Stimulated activated CD8-positive, alpha-beta memory T cell treated with anti-CD3 and anti-CD28 coated beads, Interleukin-15, amount 100 ng/mL, for 24 hours (primary cell): ENCODE measurements at places on chromosomes 3 and 15.

- no peak for DNase-seq
Measured at GRCh38 chr3:41362638-41363559, 163.6 kb downstream of the CTNNB1 start.

DNA sequence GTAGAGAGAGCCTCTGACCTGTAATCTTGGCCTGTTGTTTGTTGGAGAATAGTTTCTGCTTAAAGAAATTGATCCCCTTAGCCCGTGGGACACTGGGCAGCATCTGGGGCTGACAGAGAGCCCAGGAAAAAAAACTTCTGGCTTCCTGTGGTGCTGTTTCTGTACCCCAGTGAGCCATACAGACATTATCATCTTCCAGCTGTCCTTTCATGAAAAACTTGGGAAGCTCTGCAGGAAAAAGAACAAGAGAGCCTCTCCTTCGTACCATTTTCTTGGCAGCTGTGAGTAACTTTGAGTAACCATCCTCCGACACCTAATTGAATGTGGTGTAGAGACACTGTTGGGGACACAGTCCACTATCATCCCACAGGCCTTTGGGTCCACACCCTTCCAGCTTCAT is 333.0 kb downstream of the SHQ1 start:
- no peak for DNase-seq

- no peak for DNase-seq
Measured at GRCh38 chr3:159726231-159726964, 262.2 kb upstream of the IL12A start.

DNA sequence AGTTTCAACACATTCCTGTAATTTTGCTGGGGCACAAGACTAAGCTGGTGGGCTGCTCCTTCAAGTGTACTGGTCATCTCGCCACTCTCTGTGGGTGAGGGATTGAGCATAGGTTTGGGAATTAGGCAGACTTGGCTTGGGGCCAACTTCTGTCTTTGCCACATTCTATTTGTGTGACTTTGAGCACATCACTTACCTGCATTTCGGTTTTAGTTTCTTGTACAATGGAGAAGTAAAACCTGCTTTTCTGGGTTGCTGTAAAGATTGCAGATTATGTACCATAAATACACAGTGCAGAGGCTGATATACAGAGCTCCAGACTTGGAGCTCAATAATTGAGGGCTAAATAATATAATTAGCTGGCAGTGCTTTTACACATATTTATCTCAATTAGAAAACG is 162.1 kb downstream of the C3orf38 start:
- no peak for DNase-seq

- no peak for DNase-seq
Measured at GRCh38 chr3:97691354-97691753, 73.2 kb upstream of the ARL6 start.
